Endothelial cell (in vitro differentiated cells): ENCODE measurements at places on chromosomes 11 and 22. TPM values are rescaled to one million over a fixed set of nuclear protein-coding genes. Genes with fewer than 3 reads are reported as not detected.

GRCh38 chr22:22942511-22943329 lies 55.1 kb downstream of the IGLL5 start:
- peaks cover 5% of the 10 kb centered on the region for H3K27me3 ChIP-seq
- H3K4me1 ChIP-seq: peaks cover 3% of the 10 kb centered on the region
- peak; percentile 81 for DNase-seq
- H3K36me3 ChIP-seq: no peaks in the 10 kb centered on the region
- no peak overlapping the region for H3K4me3 ChIP-seq

- peak overlapping the region; percentile 91 for H3K4me3 ChIP-seq
- no peak overlapping the region for H3K27ac ChIP-seq
- H3K4me1 ChIP-seq: peaks cover 10% of the 10 kb centered on the region
- no peak for DNase-seq
- H3K27me3 ChIP-seq: peaks cover 22% of the 10 kb centered on the region
These were observed 624 bp upstream of the B4GALNT4 start for GRCh38 chr11:368414-369335.

DNA sequence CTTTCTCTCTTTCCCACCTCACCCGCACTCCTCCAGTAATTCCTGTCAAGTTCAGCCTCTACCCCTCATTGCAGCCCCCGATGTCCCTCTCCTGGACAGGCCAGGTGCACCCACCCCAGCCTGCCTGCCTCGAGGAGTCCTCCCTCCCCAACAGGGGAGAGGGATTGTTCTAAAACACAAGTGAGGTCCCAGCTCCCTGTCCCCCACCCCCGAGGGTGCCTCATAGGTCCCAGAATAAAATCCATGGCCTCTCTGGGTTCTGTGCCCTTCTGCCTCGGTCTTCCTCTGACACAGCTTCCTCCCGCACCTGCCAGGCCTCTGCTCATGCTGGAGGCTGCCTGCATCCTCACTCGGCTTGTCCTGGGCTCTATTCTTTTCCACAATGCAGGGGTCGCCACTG lies 720.1 kb downstream of the BRD1 start:
- no peaks in the 10 kb centered on the region for H3K36me3 ChIP-seq
- no peak overlapping the region for H3K27ac ChIP-seq
- H3K4me1 ChIP-seq: no peaks in the 10 kb centered on the region
- no peak for DNase-seq

DNA sequence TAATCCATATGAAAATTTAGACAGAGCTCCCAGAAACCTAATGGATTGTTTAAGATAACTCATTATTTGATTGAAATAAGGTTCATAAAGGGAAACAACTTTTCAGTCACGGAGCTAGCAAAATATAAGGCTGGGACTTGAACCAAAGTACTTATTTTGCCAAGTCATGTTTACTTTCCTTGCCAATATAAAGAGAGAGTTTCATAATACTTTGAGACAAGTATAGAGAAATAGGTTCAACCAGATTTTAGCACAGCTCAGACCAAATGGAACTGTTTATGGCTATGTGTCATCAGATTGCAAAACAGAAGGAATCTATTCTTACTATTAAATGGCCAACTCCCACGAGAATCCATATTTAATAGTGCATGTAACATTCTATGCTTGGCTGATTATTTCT lies 1517.5 kb upstream of the TENM4 start:
- H3K27ac ChIP-seq: no peak overlapping the region
- no peaks in the 10 kb centered on the region for H3K4me1 ChIP-seq
- H3K4me3 ChIP-seq: no peak overlapping the region
- no peaks in the 10 kb centered on the region for H3K27me3 ChIP-seq
- DNase-seq: no peak

Gene AIFM3
- 0.15 TPM for total RNA-seq
